Right renal cortex interstitium (tissue), 3 donors: ENCODE measurements at places on chromosomes 7 and 10. TPM values are rescaled to one million over a fixed set of nuclear protein-coding genes. Genes with fewer than 3 reads are reported as not detected.
A peak's percentile ranks its signal among the peaks of the same experiment; 100 is the strongest.

Gene CTAGE15
- polyA plus RNA-seq, result 0.74 TPM

Gene TRPV5
- 0.76 TPM for polyA plus RNA-seq

Gene MALRD1
- polyA plus RNA-seq, result 1.5 TPM

Gene GRID1
- polyA plus RNA-seq, result 1.6 TPM

Gene SPDYE1
- polyA plus RNA-seq, result 0.39 TPM

Gene PRLHR
- not detected for polyA plus RNA-seq

DNA sequence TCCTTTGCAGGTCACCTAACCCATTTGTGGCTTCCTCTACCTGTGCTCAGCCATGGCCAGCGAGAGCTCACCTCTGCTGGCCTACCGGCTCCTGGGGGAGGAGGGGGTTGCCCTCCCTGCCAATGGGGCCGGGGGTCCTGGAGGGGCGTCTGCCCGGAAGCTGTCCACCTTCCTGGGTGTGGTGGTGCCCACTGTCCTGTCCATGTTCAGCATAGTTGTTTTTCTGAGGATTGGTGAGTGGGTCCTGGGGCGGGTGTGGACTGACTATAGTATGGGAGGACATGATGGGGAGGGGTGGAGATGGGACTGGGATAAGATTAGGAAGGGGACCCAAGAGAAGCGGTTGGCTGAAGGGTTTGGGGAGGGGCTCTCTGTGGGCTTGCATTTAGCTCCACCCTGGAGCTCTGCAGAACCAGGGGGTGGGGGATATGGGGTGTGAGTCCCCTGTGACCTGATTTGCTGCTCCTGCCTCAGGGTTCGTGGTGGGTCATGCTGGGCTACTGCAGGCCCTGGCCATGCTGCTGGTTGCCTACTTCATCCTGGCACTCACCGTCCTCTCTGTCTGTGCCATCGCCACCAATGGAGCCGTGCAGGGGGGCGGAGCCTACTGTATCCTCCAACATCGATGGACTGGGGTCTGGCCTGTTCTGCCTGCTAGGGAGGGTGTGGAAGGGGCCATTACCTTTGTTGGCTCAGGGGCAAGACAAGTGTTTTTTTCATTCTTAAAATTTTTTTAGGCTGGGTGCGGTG lies 1.8 kb downstream of the SLC12A9 start:
- no peak for DNase-seq

DNA sequence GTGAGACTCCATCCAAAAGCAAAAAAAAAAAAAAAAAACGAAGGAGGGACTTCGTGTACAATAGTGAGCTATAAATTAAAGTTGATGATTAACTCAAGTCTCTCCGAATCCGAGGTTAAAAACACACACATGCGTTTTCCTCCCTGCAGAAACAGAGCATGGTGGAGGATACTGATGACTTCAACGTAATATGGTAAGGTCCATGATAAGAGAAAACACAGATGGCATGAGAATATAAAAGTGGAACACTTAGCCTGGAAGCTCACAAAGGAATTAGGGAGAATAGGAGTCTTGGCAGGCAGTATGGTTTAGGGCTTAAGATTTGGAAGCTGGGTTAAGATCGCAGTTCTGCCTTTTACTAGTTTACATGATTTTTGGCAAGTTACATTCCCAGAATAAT lies 20.1 kb upstream of the GSTK1 start:
- no peak for DNase-seq

DNA sequence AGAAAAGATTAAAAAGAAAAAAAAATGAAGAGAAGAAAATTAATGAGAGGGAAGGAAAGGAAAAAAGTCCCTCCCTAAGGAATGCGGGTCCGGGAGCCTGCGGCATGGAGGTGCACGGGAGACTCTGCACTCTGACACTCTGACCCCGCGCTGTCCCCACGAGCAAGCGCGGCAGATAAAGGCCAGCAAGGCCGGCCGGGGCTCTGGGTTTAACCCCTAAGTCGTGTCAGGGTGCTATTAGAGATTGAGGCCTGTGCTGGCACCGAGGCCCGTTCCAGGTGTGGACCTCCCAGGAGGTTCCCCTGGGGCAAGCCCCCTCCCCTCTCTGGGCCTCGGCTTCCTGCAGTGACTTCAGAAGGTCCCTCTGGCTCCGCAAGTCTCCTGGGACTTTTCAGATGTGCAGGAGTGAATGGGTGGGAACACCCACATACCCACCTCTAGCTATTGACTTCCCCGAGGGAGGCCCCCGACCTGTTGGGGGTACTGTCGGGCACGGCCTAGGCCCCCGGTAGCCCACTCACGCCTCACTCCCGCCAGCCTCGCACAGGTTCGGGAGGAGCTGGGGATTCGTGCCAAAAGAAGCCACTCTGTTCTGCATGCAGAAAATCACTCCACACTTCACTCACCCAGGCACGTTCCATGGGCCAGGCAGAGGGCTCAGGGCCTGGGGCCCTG lies 164.1 kb downstream of the TCERG1L start:
- no peak for DNase-seq

DNA sequence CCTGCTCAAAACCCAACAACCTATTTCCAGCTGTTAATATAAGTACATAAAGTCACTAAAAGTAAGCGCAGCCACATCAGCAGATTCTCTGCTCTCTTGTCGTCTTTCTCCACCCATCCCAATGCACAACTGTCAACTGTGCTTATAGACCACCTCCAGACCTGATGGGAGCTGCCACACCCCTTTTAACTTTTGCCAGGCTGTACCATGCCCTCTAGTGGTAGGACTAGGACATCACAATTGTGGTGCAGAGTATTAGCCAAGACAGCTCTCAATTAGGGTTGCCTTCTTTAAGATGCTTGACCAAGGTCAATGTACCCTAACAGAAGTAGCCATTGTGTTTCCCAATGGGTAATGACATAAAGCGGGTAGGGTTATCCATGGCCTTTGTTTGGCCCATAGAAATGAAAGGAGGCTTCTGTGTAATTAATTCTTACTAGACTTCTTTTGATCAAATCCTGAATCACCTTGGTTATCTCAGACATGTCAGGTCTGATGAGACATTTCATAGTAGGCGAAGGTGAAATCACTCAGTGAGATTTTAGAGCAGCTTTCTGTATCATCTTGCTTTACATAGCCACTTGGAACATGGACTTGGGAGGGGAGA lies 68.1 kb downstream of the SCRN1 start:
- peak; percentile 35 for DNase-seq

GRCh38 chr10:14705548-14706230 lies 69.0 kb downstream of the FAM107B start:
- no peak for DNase-seq

- DNase-seq, result no peak
Observed at GRCh38 chr10:79086822-79087221, 18.1 kb downstream of the ZMIZ1 start.

DNA sequence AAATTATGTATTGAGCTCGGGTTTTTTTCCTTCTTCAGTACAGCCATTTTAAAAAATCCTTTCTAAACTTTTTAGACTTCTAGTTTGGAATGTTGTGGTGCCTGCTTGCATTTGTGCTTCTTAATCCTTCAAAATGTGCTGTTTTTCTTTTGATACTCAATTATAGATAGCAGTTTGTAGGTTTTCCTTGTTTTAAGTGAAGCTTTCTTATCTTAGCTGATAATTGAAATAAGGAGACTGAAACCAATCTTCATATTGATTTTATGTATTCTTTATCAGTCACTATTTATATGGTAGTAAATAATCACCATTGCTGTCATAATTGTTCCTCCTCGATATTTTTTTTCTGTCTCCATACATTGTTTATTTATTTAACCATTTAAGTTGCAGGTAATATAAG lies 56.6 kb downstream of the TAF3 start:
- no peak for DNase-seq

DNA sequence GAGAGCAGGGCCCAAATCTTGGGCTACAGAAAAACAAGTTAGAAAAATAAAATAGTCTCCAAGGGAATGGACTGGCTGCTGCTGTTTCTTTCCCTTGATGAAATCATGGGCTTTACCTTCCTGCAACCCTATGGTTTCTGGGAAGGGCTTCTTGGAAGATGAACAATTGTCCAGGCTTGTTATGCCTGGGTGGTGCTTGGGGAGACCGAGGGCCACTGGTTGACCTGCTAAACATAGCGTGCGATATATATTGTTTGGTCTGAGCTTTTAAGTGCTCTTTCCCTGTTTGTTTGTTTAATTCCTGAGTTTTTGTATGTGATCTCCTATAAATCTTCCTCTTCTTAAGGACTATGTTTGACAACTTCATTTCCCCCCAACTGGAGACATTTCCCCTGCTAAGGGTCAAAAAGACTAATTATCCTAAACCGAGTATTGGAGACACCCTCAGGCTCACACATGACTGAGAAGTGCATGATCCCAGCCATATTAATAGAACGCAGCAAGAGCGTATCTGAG lies 37.9 kb downstream of the SLC25A28 start:
- DNase-seq, result no peak

DNA sequence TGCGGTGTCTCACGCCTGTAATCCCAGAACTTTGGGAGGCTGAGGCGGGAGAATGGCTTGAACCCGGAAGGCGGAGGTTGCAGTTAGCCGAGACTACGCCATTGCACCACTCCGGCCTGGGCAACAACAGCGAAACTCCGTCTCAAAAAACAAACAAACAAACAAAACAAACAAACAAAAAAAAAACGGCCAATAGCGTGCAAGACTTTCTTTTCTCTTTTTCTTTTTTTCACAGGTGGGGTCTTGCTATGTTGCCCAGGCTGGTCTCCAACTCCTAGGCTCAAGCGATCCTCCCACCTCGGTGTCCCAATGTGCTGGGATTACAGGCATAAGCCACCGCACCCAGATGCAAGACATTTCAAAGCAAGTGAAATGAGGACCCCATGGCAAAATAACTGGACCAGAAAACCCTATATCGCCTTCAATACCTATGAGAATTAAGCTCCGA lies 1.6 kb downstream of the PSAP start:
- no peak for DNase-seq

DNA sequence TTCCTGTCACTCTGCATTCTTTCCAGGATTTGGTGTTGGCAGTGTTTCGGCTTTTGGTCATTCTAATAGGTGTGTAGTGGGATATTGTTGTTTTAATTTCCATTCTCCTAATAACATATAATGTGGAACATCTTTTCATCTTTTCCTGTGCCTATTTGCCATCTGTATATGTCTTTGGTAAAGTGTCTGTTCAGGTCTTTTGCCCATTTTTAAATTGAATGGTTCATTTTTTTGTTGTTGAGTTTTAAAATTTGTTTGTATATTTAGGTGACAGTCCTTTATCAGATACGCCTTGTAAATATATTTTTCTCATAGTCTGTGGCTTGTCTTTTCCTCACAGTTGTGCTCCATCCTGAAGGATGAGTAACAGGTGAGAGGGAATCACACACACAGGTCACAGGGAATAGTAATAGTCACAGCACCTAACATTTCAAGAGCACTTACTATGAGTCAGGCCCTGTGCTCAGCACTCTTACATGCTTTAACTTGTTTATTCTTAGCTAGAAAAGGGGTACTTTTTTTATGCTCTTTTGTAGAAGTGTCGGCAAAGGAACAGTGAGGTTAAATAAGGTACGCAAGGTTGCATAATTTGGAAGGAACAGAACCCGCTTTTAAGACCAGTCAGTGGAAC lies 117.1 kb upstream of the GATA3 start:
- no peak for DNase-seq

DNA sequence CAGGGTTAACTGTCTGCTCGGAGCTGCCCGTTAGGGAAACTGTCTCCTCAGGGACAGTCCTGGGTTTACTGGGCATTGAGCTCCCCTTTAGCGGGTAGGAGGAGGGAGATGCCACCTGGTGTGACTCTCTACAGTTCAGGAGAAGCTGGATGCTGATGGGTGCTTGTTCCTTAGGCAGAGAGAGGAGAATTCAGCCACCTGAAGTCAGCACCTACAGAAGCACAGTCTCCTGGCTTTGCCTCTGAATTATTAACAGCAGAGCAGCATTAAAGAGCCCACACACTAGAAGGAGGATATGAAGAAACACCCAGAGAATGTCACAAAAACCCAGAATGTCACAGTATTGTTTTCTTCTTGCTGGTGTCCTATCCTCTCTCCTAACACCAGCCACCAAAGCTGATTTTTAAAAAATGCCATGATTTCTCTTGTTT lies 696 bp downstream of the GIMAP4 start:
- no peak for DNase-seq

DNA sequence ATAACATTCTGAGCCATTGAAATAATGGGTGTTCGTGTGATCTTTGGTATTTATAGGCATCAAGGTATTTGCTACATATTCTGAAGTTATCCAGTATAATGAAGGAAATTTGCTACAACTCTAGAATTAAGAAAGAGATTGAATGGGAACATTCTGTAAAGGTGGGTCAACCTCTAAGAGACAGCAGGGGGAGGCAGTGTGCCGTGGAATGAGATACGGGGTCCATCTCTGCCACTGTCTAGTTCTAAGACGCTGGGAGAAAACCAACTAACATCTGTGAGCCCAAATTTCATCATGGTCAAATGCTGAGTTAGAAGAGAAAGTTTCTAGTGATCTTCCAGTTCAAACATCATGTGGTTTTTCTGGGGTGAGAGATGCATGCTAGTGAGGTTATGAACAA lies 368.9 kb downstream of the SORCS1 start:
- no peak for DNase-seq

DNA sequence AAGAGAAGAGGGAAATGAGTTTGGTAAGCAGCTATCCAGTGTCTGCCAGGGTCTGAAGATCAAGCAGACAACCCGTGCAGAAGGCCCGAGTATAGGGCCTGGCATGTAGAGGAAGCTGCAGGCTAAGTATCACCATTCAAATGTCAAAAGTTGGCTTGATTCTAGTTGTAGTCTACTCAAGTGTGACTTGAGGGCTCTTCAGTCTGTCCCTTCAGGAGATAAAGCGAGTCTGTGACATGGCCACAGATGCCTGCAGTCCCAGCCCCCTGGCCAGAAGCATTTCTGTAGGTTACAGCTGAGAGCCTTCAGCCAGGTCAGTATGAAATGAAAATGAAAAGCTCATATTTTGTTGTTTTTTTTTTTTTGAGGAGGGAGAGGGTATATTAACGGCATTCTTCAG lies 97.8 kb upstream of the EEPD1 start:
- no peak for DNase-seq

DNA sequence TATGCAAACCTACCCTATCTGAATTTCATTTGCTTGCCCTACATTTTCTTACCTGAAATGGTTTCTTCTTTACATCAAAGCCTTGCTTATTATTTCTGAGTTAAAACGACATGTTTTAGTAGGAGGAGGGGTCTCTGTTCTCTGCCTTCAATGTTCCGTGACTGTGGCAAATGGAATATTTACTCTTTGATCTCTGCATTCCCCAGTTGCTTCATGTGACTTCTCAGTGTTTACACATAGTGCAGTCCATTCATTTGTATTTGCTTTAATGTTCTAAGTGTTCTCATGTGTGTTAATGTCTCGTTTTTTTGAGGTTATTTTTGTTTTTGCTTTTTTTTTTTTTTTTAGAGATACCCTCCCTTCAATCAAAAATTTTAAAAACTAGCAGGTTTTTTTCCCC lies 75.8 kb downstream of the GNAI1 start:
- no peak for DNase-seq

DNA sequence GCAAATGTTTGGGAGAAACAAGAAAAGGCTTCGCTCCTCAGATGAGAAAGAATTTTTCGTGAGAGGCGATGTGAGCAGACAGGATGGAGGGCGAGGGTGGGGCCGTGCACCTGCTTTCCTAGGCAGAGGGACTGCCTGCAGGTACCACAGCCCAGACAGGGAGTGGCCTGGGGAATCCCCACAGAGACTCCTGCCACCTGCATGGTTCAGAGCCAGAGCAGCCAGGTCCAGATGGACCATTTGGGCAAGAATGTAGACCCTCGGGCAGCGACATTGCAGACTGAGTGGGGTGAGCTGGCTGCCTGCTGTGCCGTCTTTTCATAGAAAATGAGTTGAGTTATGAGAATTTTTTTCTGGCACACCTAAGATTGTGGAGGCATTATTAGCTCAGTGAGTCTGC lies 216.8 kb downstream of the SNX10 start:
- no peak for DNase-seq
